ENCODE measurements at places on chromosomes 6 and 20.

DNA sequence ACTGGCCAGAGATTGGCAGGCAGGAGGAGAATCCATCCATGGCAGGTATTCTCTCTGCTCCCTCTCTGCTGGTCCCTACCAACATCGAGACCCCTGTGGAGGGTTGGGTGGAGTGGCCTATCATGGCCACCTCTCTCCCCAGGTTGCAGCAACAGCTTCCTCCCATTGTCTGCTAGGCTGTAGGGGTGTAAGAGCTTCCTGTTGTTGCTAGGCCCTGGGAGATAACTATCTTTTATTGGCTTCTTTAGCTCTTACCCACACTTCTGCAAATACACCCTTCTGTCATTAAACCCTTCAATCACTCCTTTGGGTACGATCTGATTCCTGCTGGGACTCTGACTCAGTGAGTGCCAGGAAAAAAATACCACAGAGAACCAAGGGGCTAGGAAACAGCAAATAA is 66.6 kb upstream of the FAM184A start:
- H3K27ac ChIP-seq, result no peak overlapping the region
- H3K4me1 ChIP-seq, result peaks cover 25% of the 10 kb centered on the region
- DNase-seq, result no peak

DNA sequence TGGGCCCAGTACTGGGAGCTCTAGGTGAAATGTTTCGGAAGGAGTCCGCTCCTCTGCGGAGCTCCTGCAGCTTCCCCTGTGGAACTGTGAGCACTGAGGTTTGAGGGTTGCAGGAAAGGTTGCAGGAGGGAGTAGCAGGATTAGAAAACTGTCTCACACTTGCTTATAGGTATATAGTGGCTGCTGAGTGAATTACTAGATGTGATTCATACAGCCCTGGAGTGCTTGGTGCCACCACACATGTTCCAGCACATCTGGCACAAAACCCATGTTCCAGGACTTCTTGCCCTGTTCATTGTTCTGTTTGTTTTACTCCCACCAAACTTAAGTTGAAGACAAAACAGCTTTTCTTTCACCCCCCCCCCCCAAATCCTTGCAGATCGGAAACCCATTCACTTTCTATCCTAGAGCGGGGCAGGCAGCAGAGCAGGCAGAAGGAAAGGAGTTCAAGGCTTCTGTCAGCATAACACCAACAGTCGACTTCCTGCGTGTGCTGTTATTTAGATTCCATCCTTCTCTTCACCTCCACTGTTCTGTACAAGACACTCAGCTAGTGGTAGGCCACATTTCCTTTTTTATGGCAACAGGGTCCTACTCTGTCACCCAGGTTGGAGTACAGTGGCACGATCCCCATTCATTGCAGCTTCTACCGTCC is 669 bp upstream of the PEX6 start:
- peak overlapping the region; percentile 97 for H3K4me3 ChIP-seq
- no peak for DNase-seq
- H3K36me3 ChIP-seq, result peaks cover 4% of the 10 kb centered on the region
- H3K4me1 ChIP-seq, result peaks cover 50% of the 10 kb centered on the region
- peak overlapping the region; percentile 98 for H3K27ac ChIP-seq

DNA sequence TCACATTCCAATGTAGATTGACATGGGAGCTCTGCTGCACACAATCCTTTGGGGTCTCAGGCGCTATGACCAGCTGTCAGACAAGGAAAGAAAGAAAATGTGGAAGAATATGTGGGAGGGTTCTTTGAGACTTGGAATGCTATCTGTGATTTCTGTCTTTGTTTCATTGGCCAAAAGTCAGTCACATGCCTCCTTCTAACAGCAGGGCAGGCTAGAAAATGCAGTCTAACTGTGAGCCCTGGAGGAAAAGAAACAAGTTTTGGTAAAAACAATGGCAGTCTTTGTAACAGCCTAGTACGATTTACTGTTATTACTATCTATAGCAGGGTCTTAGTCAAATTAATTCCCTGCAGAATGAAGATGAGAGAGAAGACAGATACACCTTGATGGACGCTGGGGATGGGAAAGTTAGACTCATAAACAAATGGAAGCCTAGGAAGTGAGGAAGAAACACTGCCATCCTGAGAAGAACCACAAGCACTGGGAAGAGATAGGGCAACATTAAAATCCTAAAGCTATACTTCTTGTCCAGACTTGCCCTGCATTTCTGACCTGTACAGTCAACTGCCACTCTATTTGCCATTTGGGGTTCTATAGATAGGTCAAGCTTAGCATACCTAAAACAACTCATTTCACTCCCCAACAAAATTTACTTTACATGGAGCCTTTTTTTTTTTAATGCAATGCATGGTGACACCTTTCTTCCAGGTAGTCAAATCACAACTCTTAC is 833.0 kb downstream of the KIF16B start:
- H3K4me3 ChIP-seq, result no peak overlapping the region
- no peaks in the 10 kb centered on the region for H3K4me1 ChIP-seq
- no peak overlapping the region for H3K27ac ChIP-seq
- no peaks in the 10 kb centered on the region for H3K36me3 ChIP-seq
- no peaks in the 10 kb centered on the region for H3K27me3 ChIP-seq
- DNase-seq, result no peak

GRCh38 chr6:13187692-13188091 is 140.6 kb downstream of the TBC1D7 start:
- peaks cover 2% of the 10 kb centered on the region for H3K27me3 ChIP-seq
- H3K4me1 ChIP-seq, result no peaks in the 10 kb centered on the region
- DNase-seq, result no peak
- no peak overlapping the region for H3K27ac ChIP-seq
- no peak overlapping the region for H3K4me3 ChIP-seq

DNA sequence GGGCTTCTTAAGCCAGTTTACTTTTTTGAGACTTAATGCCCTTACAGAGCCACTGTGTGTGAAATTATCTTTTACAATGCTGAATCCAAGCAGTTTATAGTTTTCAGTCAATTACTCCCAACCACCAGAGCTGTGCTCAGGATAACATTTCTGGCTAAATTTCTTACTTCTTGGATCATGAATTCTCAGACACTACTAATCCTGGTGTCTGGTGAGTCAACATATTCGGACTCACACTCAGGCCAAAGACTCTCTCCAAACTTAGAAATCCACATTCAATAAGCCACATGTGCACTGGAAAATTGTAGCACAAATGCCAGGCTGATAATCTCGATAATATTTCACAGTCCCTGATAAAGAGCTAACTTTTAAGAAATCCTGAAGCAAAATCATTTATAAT is 49.0 kb downstream of the PTPRT start:
- H3K36me3 ChIP-seq, result no peaks in the 10 kb centered on the region
- no peak overlapping the region for H3K4me3 ChIP-seq
- H3K4me1 ChIP-seq, result no peaks in the 10 kb centered on the region
- H3K27ac ChIP-seq, result no peak overlapping the region

DNA sequence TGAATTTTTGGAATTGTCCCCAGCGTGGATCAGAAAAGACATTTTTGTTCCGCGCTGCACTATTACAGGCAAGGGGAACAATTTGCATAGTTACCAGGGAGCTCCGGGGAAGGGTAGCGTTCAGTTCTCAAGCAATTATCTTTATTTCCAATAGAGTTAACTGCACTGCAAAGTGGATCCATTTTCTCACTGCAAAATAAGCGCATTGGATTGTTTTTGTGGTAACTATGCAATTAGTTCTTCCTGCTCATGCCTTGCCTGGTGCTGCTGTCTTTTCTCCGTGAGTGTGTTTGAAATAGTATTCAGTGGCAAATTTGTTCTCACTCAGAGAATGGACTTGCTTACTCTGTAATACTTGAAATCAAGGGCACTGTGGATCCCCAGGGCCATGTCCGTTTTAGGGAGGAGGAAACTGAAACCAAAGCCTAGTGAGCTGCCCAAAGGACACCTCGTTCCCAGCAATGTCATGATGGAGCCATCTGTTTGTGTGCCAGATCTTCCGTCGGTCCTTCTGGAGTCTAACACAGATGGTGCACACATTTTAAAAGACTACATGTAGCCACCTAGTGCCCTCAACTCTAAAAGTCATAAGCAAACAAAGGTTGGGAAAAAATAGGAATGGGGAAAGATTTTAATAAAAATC is 7.4 kb upstream of the PCK1 start:
- peaks cover 13% of the 10 kb centered on the region for H3K27me3 ChIP-seq
- no peaks in the 10 kb centered on the region for H3K36me3 ChIP-seq
- no peak overlapping the region for H3K27ac ChIP-seq
- DNase-seq, result no peak
- H3K4me1 ChIP-seq, result no peaks in the 10 kb centered on the region
- H3K4me3 ChIP-seq, result no peak overlapping the region

GRCh38 chr6:93423542-93423941 is 4.2 kb upstream of the EPHA7 start:
- H3K27ac ChIP-seq, result no peak overlapping the region
- H3K4me3 ChIP-seq, result no peak overlapping the region
- H3K4me1 ChIP-seq, result no peaks in the 10 kb centered on the region

GRCh38 chr20:45191926-45192325 is 14.9 kb upstream of the SEMG1 start:
- H3K36me3 ChIP-seq, result no peaks in the 10 kb centered on the region
- no peak overlapping the region for H3K4me3 ChIP-seq
- no peaks in the 10 kb centered on the region for H3K4me1 ChIP-seq
- no peak for DNase-seq
- H3K27me3 ChIP-seq, result peaks cover 8% of the 10 kb centered on the region
- H3K27ac ChIP-seq, result no peak overlapping the region

DNA sequence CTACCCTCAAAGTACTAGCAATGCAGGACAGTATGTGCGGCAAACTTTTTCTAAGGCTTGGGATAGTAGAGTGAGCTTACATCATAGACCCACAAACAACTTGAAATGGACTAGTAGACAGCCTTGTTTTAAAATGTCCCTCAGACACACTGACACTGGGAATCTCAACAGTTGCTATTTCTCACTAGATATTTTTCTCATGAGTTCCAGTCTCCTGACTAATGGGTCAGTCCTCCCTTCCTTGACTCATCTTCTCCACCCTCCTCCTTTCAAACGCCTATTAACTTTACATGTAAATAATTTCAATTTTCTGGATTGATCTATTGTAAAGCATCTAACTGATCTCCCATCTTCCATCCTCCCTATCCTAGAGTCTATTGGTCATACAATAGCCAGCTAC is 308.3 kb upstream of the PREP start:
- no peak overlapping the region for H3K27ac ChIP-seq
- H3K36me3 ChIP-seq, result peaks cover 12% of the 10 kb centered on the region
- H3K27me3 ChIP-seq, result peaks cover 3% of the 10 kb centered on the region
- H3K4me1 ChIP-seq, result no peaks in the 10 kb centered on the region
- no peak overlapping the region for H3K4me3 ChIP-seq

DNA sequence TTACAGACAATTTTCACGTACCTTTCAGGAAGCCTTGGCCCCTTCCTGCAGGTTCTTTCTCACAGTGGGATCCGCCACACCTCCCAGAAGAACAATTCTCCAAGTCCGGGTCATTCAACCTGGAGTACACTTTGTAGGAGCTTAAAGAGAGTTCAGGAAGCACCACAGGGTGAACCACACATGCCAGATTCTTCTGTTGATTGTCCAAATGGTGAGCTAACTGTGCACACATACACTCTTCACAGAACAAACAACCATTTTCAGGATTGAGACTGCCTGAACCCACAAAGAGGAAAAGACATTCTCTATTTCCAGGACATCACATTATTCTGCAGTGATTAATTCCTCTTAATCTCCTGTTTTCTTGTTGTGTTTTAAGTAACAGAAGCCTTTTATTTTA is 51.0 kb downstream of the SCGN start:
- no peak for DNase-seq
- H3K4me1 ChIP-seq, result no peaks in the 10 kb centered on the region
- H3K27me3 ChIP-seq, result peaks cover 2% of the 10 kb centered on the region
- no peaks in the 10 kb centered on the region for H3K36me3 ChIP-seq
- H3K4me3 ChIP-seq, result no peak overlapping the region
- no peak overlapping the region for H3K27ac ChIP-seq

DNA sequence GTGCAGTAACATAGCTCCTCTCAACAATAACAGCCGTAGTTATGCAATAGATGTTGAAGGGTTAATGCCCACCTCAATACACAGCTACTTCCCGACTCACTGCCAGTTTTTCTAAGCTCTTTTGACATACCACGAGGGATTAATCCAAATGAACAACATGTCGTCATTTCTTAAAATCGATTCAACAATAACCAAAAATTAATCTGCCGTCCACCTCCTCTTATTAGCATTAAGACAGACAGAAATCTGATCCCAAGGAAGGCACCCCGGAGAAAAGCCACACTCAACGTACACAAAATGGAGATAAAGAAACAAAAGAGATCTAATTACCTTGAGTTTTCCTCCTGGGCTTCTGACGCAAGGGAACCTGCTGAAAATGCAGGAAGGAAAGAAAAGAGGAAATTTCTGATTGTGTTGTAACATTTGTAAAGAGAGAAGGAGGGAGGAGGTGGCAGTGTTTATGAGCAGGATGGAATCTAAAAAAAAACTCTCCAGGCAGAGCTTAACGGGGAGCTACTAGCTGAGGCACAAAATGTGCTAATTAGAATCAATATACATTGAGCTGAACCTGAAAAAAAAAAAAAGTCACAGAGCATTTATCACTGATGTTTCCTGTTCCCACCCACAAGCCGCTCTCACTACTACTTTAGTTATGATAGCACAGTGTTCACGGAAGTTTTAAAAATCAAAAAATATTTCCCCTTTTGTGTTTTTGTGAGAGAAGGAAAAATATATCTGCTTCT is 109.3 kb downstream of the IPCEF1 start:
- peak overlapping the region; percentile 93 for H3K4me3 ChIP-seq
- H3K27ac ChIP-seq, result peak overlapping the region; percentile 96
- peak; percentile 46 for DNase-seq
- peaks cover 91% of the 10 kb centered on the region for H3K4me1 ChIP-seq
- H3K36me3 ChIP-seq, result peaks cover 9% of the 10 kb centered on the region
- H3K27me3 ChIP-seq, result no peaks in the 10 kb centered on the region

DNA sequence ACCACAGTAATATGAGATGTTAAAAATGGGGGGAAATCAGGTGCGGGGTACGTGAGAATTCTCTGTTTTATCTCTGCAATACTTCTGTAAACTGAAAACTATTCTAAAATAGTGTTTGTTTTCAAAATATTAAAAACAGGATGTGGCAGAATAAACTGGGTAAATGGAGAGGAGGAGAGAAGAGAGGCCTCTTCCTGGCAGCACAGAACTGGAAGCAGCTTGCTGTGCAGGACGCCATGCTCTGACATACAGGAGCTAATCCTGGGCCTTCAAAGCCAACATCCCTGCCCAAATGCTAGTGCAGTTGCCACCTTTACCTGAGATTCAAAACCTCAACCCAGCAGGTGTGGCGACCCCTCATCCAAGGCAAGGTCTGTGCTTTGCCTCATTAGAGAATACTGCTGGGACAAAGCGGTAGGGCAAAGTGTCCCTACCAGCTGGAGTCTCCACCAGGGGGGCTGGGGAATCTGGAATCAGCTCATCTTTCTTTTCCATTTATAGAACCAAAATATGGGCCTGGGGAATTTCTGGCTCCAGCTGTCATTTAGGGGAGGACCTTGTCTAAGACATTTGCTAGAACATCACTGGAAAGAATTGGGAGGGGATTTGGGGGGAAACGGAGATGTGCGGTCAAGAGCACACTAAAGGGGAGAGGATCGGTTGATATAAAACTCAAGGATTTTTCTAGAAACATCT is 67.3 kb downstream of the SCML4 start:
- peaks cover 69% of the 10 kb centered on the region for H3K4me1 ChIP-seq
- H3K27ac ChIP-seq, result no peak overlapping the region
- DNase-seq, result no peak
- no peak overlapping the region for H3K4me3 ChIP-seq
- no peaks in the 10 kb centered on the region for H3K27me3 ChIP-seq

All from immature natural killer cell (primary cell).